ENCODE measurements at places on chromosomes 1 and 21.

DNA sequence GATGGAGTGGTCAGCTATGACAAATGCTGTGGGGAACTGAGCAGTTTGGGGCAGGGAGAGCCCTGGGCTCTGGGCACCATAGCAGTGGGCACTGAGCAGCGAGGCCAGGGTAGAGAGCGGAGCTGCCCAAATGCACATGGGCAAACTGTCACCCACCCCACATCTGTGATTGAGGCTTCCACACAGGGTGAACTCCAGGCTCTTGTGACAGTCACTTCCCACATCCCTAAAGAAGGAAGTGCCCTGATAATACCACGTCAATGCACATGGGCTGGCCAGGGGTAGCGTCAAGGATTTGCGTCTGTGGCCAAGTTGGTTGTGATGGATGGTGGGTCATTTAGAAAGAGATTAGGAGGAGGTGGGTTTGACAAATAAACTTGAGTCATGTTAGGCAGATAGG lies 2.6 kb upstream of the GUCA2B start:
- no peak for DNase-seq

DNA sequence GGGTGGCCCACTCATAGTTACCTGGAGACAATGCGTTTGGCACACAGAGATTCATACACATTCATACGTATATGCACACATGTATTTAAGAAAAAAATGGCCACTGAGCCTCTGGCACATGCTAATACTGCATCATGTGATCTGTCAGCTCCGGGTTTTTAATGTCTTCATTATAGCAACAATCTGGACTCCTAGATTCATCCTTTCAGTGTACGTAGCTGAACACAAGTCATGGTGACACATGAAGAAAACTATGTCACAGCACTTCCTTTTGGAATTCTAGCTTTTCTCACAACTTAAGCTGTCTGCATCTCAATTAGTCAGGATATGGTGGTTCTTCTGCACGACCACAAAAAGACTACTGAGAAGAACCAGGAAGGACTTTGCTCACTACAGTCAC lies 24.7 kb downstream of the HSF2BP start:
- no peak for DNase-seq

GRCh38 chr1:36872858-36873257 lies 161.5 kb downstream of the GRIK3 start:
- no peak for DNase-seq

DNA sequence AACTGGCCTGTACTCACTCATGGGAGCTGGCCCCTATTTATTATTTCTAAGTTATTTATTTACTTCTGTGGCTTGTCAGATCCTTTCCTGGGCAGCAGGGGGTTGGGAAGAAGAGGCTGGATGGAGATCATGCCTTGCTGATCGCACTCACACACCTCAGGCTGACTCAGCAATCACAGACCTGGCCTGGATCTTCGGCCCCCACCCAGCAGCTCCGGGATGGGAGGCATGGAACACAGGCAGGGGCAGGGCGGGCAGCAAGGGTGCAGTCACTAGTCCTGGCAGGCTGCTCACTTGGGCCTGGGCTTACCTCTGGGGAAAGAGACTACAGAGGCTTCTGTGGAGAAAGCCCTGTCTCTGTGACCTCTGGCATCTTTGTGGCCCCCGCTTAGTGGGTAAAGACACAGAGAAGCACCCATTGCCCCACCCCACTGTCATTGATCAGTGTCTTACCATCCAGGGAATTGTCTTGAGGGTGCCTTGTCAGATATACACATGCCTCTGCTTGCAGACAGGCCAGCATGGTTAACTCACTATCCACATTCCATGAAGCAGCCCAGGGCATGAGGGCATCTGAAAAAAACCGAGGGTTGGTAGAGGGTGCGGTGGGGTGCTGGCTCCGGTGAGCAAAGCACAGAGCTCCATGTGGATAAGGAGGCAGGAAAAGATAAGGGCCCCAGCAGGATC lies 3.7 kb downstream of the ARTN start:
- DNase-seq = no peak

DNA sequence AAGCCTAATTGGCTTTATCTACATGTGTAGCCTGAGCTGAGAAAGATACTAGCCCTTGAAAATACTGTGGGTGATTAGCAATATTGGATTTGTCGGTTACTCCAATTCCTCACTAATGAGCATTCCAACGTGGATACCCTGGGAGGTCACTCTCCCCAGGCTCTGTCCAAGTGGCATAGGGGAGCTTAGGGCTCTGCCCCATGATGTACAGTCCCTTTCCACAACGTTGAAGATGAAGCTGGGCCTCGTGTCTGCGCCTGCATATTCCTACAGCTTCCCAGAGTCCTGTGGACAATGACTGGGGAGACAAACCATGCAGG lies 2.6 kb downstream of the RCC1 start:
- DNase-seq = no peak

- DNase-seq = peak; percentile 98
Observed at GRCh38 chr1:173868266-173869020, at the start of gene ZBTB37. ZBTB37 (plus strand) TSS chr1:173868380; CDS start chr1:173870226, 1,846 bp downstream.

- no peak for DNase-seq
Observed at GRCh38 chr1:246703581-246703980, 20.6 kb upstream of the SCCPDH start.

GRCh38 chr1:110420874-110421793 lies 13.6 kb upstream of the LAMTOR5 start:
- no peak for DNase-seq

GRCh38 chr1:82586473-82586872 lies 785.7 kb downstream of the ADGRL2 start:
- no peak for DNase-seq

DNA sequence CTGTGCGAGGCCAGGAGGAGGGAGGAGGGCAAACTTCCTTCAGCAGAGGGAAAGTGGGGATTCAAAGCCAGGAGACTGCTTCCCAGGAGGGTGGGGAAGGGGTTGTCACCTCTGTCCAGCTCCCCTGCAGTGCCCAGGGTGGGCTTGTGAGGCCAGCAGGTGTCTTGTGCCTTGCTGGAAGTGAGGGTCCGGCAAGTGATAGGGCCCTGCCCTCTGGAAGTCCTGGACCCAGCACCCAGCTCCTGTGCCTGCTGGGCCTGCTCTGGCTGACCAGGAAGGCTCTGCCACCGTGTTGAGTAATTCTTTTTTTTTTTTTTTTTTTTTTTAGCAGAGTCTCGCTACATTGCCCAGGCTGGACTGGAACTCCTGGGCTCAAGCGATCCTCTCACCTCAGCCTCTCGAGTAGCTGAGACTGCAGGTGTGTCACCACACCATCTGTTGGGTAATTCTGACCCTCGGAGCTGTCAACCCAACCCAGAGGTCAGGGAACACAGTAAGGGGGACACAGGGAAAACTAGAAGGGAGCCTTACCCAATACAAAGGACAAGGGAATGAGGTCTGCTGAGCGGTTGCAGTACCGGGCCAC lies 1.0 kb downstream of the BEST4 start:
- no peak for DNase-seq

- DNase-seq = no peak
Observed at GRCh38 chr1:68178821-68179490, 53.4 kb downstream of the WLS start.

- DNase-seq = no peak
Observed at GRCh38 chr1:63087966-63088365, 234.4 kb upstream of the FOXD3 start.

- no peak for DNase-seq
Observed at GRCh38 chr1:56570924-56571372, 8.4 kb downstream of the PLPP3 start.

DNA sequence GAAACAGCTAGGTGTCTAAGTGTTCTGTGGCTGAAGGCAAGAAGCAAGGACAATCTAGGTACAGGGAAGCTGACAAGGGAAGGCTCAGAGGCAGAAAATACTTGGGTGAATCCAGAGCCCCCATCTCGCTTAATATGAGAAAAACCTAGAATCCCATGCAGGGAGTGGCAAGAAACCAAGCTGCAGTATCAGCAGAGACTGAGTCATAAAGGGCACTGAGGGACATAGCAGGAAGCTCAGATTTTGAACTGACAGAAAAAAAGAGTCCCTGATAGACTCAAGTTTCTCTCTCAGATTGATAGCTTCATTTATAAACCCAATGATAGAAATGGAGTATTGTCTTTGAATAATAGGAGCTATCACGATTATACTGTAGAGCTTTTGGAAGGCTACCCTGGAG lies 77.3 kb upstream of the KCNJ15 start:
- DNase-seq = no peak

DNA sequence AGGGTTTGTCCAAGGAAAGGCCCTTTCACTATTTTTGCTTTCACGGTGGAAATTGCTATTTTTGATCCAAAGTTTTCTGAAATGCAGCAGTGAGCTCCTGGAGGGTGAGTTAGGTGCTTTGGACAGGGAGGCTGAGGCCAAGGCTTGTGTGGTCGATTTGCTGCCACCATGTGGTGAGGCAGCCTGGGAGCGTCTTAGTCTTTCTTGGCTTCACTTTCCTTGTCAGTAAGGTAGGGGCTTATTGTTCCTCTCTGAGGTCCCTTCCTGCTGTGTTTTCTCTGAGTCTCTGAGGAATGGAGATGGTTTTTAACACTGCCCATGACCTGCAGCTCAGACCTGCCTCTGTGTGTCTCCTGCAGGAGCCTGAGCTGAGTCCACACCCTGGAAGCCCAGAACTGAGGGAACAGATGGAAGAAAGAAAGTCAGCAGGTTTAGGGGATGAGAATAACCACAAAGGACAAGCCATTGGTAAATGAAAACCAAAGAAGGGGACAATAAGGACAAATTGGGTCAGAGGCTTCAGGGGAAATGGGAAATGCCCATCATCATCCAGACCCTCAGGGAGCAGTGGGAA lies 20.1 kb upstream of the S100A10 start:
- DNase-seq = peak; percentile 75

GRCh38 chr1:54965624-54966340 lies 14.6 kb upstream of the TMEM61 start:
- DNase-seq = no peak

- DNase-seq = no peak
Observed at GRCh38 chr1:205561501-205562203, 57.2 kb downstream of the CDK18 start.

DNA sequence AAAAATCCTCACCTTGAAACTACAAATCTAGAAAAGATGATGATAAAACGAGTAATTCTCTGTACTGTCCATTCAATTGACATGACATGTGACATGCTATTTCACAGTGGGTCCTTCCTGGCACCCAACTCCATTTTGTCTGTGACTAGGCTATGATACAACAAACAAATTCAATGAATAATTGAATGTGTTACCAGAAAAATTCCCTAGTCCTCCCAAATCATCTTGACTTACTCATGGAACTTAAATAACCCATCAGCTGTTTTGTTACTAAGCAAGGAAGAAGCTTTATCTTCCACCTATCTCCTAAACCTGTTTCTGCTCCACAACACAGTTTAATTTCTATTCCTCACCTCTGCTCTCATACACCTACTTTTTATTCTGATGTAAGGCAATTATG lies 30.4 kb downstream of the B3GALNT2 start:
- no peak for DNase-seq

DNA sequence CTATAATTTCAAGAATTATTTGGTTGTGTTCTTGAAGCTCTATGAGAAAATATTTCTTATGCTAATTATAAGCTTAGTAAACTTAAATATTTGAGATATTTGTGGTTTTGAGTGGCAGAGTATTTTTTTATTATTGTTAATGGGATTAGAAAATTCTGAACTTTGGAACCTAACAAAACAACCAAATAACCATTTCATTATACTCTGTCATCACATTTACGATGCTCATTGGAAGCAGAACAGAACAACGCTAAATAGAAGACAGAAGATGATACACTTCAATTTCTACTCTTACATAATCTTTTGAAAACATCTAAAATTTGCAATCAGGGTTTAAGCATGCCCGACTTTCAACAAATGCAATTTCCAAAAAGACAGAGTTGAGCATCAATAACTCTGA lies 270.2 kb downstream of the PTPRC start:
- no peak for DNase-seq

DNA sequence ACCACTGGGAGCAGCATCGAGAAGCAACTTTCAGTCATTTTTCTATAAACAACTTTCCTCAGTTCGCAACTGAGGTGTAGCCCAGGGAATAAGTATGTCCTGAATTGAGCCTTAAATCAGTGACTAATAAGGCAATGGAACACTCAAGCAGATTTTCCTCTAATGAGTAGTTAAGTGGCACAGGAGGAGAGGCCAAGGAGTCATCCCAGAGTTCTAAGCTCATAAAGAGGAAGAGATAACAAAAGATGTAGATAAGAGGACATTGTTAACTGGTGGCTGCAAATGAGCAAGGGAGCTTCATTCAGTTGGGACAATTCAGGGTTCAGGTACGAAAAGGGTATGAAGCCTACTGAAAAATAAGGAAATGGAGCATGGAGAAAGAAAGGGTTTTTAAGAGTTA lies 64.5 kb downstream of the LRRC40 start:
- DNase-seq = no peak

DNA sequence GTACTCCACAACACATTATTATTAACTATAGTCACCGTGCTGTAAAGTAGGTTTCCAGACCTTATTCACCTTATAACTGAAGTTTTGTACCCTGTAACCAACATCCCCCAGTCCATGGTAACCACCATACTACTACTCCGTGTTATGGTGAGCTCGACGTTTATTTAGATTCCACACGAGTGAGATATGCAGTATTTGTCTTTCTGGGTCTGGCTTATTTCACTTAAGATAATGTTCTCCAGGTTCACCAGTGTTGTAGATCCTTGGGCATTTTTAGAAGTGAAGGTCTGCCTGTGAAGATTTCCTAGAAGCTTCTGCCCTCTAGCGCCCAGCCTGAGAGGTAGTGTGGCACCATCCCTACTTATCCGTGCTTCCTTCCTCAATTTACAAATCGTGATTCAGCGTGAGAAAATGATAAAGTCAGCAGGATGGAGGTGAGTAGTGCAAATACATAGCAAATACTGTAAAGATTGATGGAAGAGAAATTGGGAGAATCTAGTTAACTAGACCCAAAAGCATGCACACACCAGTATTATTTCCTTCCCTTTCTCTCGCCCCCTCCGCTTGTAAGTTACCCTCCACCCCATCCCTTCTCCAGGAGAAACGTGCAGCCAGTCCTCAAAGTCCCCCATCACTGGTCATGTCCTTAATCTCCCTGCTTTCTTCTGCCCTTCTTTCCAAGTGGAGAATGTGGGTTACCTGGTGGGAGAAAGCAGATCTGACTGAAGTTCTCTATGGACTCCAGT lies 36.0 kb upstream of the DISC1 start:
- peak; percentile 62 for DNase-seq

GRCh38 chr1:224458996-224459395 lies 24.4 kb upstream of the WDR26 start:
- DNase-seq = no peak

GRCh38 chr1:174839211-174839610 lies 160.5 kb upstream of the CACYBP start:
- DNase-seq = no peak

- DNase-seq = no peak
Observed at GRCh38 chr1:198024782-198025181, 107.6 kb downstream of the LHX9 start.

DNA sequence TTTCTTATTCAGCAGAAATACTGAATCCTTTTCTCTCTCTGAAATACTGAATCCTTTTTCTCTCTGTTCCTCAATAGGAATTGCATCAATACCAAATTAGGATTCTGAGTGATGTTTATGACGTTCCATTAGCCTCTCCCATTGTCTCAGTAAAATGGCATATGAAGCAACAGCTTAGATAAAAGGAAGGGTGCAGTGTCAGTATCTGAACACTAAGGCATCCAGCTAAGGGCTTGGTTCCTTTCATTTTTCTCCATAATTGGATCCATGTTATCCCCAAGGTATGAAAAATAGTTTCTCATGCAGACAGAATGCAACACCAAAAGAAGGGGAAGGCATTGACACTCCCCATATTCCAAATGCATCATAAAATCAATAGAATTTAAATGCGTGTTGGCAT lies 61.5 kb upstream of the RAVER2 start:
- DNase-seq = no peak

- no peak for DNase-seq
Observed at GRCh38 chr1:110572751-110573150, 33.4 kb downstream of the KCNA2 start.

Data from WERI-Rb-1 (cell line).